Adrenal gland (tissue), 19 donors: ENCODE measurements at places on chromosomes 3 and 15.

DNA sequence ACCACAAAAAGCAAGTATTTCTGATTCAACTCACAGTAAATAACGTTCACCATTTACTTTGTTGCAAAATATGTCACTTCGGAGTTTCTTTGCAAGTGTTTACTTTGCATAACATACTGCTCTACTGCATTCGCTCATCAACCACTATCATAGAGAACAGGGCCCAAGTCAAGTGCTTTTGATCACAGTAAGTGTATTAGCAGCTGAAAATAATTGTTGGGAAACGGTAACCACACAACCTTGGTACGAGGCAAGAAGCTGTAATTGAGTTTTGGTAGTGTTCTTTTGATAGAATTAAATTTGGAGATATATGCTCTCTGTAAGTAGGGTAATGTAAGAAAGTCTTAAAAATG lies 80.1 kb downstream of the SATB1 start:
- no peak for DNase-seq

GRCh38 chr3:149493315-149494021 lies 19.0 kb downstream of the TM4SF4 start:
- no peak for DNase-seq

GRCh38 chr3:144770915-144771351 lies 799.3 kb downstream of the DIPK2A start:
- DNase-seq, result no peak

GRCh38 chr15:69392352-69392751 lies 21.8 kb upstream of the KIF23 start:
- no peak for DNase-seq
